ENCODE measurements at places on chromosomes 6 and 20.

DNA sequence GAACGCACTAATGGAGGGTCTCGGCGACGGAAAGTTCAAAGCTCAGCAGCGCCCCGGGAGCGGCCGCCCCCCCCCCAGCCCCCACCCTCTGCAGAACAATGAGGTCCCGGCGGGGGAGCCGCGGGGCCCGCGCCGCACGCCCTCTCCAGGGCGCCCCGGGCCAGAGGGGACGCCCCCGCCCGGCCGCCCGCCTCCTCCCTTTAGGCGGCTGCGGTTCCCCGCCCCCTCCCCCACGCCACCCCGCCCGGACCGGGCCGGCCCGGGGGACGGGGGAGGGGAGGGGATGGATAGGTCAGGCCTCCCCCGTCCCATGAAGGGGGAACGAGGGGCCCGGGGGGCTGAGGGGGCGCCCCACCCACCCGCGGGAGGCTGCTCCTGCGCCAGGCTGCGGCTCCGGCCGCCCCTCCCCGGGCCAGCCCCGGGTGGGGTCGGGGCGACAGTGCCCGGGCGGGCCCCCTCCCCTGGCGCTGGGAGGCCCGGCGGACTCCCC lies 1.5 kb downstream of the NOL4L start:
- DNase-seq: no peak
- H3K27ac ChIP-seq: no peak overlapping the region
- H3K4me1 ChIP-seq: peaks cover 27% of the 10 kb centered on the region
- H3K36me3 ChIP-seq: no peaks in the 10 kb centered on the region

DNA sequence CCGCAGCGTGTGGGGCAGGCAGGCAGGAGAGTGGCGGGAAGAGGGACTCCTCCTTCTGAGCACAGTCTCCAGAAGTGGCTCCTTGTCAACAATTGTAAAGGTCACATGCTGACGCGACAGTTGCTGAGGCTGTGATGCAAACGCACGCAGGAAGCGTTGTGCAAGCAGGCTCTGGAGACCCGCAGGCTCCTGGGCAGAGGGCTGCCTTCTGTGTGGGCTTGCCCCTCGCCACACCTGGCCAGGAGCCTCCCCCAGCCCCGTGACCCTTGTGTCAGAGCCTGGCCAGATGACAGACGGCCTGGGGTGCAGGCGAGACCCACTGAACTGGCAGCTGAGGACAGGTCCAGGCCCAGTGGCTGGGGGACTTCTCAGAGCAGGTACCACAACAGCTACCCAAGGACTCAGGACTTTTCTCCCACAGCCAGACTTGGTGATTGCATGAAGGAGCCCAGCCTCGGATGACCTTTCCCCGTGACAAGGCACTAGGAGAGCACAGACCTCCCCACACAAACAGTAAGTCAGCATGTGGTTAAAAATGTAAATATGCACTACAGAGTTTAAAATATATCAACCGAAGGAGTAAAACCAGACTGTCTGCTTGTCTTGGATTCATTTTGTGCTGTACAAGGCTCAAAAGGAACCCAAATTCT lies 222.1 kb upstream of the RREB1 start:
- peak; percentile 75 for DNase-seq
- H3K4me1 ChIP-seq: no peaks in the 10 kb centered on the region

DNA sequence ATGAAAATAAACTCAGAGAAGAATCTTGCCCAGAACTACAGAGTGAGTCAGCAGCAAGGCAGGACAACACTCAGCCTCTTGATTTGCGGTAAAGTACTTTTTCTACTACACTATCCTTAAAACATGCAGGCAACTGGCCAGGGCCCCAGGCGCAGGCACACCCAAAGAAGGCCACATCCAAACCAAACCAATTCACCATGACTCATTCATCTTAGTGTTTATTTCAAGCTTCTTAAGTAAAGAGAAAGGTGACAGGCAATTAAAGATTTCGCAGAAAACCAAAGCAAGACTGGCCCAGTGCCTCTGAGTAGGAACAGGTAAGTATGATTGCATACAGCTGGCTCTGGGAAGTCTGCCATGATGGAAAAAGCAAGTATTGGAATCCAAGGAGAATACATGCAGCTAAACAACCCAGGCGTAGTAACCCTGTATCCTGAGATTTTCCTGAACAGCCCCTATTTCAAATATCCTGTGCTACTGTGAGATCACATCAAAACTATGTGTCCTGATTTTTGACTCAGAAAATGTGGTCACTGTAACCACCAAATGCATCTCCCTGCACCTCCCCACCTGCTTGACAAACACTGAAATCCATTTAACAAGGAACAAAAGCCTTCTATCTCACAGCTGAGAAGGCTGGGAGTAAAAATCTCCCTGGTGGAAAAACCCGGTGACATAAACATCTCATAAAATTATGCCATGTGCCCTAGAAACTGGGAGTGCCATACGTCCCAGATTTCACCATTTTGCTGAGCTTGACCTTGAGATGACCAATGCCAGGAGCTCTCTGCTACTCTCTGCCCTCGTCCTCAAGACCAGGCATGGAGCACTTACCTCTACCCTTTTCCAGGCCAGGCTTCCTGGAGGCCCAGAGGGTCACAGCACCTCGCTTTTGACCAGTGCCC lies 12.4 kb downstream of the WFDC3 start:
- no peak overlapping the region for H3K4me3 ChIP-seq
- H3K4me1 ChIP-seq: peaks cover 65% of the 10 kb centered on the region
- no peaks in the 10 kb centered on the region for H3K27me3 ChIP-seq
- DNase-seq: peak; percentile 97
- H3K36me3 ChIP-seq: no peaks in the 10 kb centered on the region
- peak overlapping the region; percentile 85 for H3K27ac ChIP-seq

DNA sequence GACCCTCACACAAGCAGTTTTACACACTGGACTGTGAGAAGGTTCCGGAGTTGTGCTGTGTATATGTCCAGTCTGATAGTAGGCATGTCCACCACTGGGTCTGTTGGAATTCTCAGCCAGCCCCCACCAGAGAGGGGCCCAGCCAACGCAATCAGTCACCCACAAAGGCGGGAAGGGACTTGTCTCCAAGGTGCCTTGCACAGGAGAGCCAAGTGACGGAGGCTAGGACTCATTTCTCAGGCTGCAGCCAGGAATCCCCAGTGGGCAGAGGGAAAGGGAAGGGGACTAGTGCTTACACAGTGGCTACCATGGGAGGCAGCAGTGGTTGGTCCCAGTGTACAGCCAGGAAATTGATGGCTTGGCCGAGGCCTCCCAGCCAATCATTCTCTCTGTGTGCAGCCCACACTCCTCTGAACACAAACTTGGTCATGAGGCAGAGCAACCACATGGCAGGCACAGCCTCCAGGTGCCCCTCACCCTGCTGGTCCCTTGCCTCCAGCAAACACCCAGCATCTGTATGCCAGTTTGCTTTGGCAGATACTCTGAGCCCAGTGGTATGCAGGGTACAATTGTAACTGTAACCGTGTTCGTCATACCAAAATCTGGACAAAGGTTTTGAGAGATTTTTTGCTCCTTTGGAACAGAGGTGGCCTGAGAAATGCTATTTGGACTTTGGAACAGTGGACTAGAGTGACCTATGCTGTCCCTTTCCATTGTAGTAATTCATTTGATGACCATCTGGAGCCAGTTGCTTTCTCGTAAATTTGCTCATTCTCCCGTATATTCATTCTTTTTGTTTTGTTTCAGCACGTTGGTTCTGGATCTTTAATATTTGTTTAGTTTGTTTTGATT lies 72.9 kb upstream of the MYL9 start:
- no peak overlapping the region for H3K4me3 ChIP-seq
- no peaks in the 10 kb centered on the region for H3K36me3 ChIP-seq
- peaks cover 5% of the 10 kb centered on the region for H3K4me1 ChIP-seq
- DNase-seq: peak; percentile 90

GRCh38 chr6:139175389-139175948 lies 40.6 kb downstream of the HECA start:
- H3K4me1 ChIP-seq: no peaks in the 10 kb centered on the region
- H3K4me3 ChIP-seq: no peak overlapping the region
- peaks cover 58% of the 10 kb centered on the region for H3K36me3 ChIP-seq
- H3K27ac ChIP-seq: no peak overlapping the region
- H3K27me3 ChIP-seq: no peaks in the 10 kb centered on the region

GRCh38 chr6:73878403-73878802 lies 182.4 kb downstream of the CD109 start:
- no peaks in the 10 kb centered on the region for H3K4me1 ChIP-seq
- no peak overlapping the region for H3K4me3 ChIP-seq
- H3K27me3 ChIP-seq: no peaks in the 10 kb centered on the region
- no peaks in the 10 kb centered on the region for H3K36me3 ChIP-seq
- H3K27ac ChIP-seq: no peak overlapping the region

- DNase-seq: peak; percentile 58
- no peak overlapping the region for H3K4me3 ChIP-seq
Measured at GRCh38 chr20:2314759-2315439, 19.1 kb downstream of the TGM3 start.

Measured in tibial artery (tissue), 4 donors.